ENCODE measurements at places on chromosomes 5 and 9. TPM values are rescaled to one million over a fixed set of nuclear protein-coding genes. Genes with fewer than 3 reads are reported as not detected.

The ARL14EPL gene
- total RNA-seq = not detected

The FCN2 gene
- not detected for total RNA-seq

GRCh38 chr9:6152788-6153187 lies 62.8 kb upstream of the IL33 start:
- no peak for DNase-seq

GRCh38 chr5:78895616-78896015 lies 89.5 kb downstream of the ARSB start:
- DNase-seq = no peak

GRCh38 chr5:44900273-44900954 lies 91.7 kb downstream of the MRPS30 start:
- no peak for DNase-seq

All from CD4-positive, alpha-beta memory T cell (primary cell).